ENCODE measurements at places on chromosomes 4 and X. TPM values are rescaled to one million over a fixed set of nuclear protein-coding genes. Genes with fewer than 3 reads are reported as not detected.

The MAP3K15 gene
- 0.10 TPM for polyA plus RNA-seq

The PHKA1 gene
- 5.3 TPM for polyA plus RNA-seq

- DNase-seq = no peak
Measured at GRCh38 chrX:8971116-8971515, 62.8 kb downstream of the FAM9B start.

- DNase-seq = no peak
Measured at GRCh38 chr4:141826260-141826659, 189.9 kb downstream of the IL15 start.

The CDKL2 gene
- polyA plus RNA-seq = 0.15 TPM

Measured in urinary bladder (tissue), 4 donors.